Lower lobe of right lung (tissue), 2 donors: ENCODE measurements at places on chromosomes 4 and X. TPM values are rescaled to one million over a fixed set of nuclear protein-coding genes. Genes with fewer than 3 reads are reported as not detected.
A peak's percentile ranks its signal among the peaks of the same experiment; 100 is the strongest.

DNA sequence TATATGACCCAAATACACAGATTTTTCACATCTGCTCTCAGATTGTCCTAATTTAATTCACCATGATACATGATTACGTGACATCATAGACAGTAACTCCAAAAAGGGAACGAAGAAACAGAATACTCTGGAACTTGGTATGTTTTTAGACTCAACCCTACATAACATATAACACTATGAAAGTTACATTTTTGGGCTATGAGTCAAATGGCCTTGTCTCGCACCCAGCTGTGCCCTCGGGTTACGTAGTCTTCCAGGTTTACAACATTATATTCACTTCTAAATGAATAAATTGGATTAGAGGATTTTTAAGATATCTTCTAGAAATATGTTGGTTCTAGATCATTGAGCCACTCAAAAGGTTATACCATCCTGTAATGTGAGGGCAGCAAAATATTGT, 2089.6 kb upstream of the TENM3 start:
- H3K4me1 ChIP-seq = no peaks in the 10 kb centered on the region
- H3K4me3 ChIP-seq = no peak overlapping the region
- H3K27me3 ChIP-seq = no peaks in the 10 kb centered on the region
- no peak for DNase-seq

Gene SSX4B
- not detected for total RNA-seq

GRCh38 chrX:150897421-150898320, 797 bp downstream of the CD99L2 start:
- DNase-seq = peak; percentile 54
- no peaks in the 10 kb centered on the region for H3K4me1 ChIP-seq

Gene LINC00632
- 173 TPM for total RNA-seq
